ENCODE measurements at places on chromosomes 6 and 20. TPM values are rescaled to one million over a fixed set of nuclear protein-coding genes. Genes with fewer than 3 reads are reported as not detected.
A peak's percentile ranks its signal among the peaks of the same experiment; 100 is the strongest.

GRCh38 chr6:40796260-40797221 lies 209.4 kb upstream of the LRFN2 start:
- peak; percentile 92 for ATAC-seq

The OR2J3 gene
- total RNA-seq = not detected

GRCh38 chr6:13396241-13396792 lies 68.0 kb upstream of the TBC1D7 start:
- no peak for ATAC-seq

The PTCHD4 gene
- total RNA-seq = 1.7 TPM

DNA sequence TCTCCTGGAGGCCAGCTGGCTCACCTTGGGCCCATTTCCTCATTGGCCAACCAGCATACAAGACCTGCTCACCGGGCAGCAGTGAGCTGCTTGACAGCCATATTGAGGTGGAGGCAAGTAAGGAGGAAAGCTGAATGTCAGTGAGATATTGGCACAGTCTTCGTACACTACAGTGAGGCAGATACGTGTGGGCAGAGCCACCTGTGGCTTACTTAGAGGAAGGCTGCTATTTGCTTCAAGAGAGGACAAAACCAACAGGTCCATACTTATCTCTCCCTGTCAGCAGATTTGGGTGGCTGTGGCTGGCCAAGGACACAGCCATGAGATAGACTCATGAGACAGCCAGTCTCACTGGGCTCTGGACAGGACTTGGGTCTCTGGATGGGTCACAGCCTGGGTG lies 15.1 kb upstream of the MCM3 start:
- ATAC-seq = no peak

DNA sequence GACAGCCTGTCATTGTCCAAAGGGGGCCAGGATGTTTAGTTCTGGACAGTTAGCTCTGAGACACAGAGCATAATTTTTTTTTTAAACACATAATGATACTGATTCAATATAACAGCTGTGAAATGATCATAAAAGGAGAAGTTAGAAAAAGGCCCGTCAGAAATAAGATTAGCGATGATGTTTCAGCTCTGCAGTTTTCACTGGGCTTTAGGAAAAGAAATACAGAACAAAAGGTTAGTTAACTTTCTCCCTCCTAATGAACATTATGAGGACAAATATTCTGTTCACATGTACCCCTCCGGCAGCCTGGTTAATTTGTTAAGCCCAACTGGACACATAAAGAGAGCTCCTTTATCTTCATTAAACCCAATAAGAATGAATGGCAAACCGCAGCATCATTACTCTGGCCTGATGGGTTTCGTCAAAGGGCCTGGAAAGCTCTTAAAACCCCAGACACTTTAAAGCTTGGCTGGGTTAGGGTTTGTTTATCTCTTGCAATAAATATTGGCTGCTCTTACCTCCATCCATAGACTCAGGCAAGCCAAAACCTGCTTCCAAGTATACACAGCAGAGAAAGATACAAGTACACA lies 394.6 kb downstream of the KIF16B start:
- ATAC-seq = no peak

The GABRR1 gene
- not detected for total RNA-seq

The PGC gene
- 0.14 TPM for total RNA-seq

DNA sequence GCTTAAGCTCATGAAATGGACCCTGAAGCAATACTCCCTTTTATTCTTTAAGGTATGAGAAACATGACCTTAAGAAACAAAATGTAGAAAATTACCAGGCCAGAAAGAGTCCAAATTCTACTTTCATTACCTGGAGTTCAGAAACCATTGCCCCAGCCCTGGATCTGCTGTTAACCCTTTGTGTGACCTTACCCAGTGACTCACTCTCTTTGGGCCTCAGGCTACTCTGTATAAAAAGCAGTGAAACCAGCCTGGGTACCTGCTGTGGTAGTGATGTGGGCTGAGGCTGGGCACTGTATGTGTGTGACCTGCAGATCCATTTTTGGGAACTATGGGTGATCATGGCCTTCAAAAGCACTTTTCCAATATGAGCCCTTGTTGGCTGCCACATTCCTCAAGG lies 47.2 kb downstream of the SLC9A8 start:
- ATAC-seq = no peak

DNA sequence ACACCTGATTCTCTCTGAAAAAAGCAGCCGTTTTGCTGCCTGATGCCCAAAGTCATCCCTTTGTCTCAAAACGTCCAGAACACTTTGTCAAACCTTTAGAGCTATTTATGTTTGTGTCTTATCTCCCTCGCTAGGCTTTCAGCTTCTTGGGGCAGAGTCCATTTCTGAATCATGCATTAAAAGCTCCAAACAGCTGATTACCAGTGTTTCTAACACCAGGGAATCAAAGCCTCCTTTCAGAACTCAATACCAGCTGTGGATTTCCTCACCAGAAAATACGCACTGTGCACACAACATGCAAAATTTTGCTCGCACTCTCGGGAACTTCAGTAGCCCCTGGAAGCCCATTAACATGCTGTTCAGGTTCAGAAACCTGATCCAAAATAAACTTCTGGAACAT lies 333.3 kb downstream of the HACE1 start:
- no peak for ATAC-seq

DNA sequence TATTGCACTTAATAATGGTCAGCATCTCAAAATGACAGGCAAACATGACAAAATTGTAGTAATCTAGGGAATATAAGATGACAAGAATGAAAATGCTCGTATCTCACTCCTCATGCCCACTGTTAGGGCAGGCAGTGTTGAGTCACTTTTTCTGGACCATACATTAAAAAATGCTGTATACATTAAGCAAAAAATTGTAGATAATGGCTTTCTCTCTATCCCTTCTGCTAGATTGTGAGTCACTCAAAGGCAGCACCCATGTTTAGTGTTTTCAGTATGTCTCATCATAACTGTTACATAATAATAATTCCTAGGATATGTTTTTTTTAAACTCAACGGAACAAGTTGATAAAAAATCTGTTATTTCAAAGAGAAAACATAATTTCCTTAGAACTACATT lies 199.3 kb downstream of the TENT5A start:
- ATAC-seq = no peak

DNA sequence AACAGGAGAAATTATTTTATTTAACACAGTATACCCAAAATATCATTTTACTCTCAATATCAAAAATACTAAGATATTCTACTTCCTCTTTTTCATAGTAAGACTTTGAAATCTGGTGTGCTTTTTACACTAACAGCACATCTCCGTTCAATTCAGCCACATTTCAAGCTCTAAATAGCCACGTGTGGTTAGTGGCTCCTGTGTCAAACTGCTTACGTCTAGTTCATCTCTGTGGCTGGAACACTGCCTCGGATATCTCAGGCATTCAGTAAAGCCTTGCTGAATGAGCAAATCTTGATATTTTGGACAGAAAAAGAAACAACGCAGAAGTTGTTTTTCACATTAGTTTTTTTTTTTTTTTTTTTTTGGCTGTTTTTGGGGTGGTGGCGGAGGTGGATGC lies 136.1 kb downstream of the EYA4 start:
- no peak for ATAC-seq

DNA sequence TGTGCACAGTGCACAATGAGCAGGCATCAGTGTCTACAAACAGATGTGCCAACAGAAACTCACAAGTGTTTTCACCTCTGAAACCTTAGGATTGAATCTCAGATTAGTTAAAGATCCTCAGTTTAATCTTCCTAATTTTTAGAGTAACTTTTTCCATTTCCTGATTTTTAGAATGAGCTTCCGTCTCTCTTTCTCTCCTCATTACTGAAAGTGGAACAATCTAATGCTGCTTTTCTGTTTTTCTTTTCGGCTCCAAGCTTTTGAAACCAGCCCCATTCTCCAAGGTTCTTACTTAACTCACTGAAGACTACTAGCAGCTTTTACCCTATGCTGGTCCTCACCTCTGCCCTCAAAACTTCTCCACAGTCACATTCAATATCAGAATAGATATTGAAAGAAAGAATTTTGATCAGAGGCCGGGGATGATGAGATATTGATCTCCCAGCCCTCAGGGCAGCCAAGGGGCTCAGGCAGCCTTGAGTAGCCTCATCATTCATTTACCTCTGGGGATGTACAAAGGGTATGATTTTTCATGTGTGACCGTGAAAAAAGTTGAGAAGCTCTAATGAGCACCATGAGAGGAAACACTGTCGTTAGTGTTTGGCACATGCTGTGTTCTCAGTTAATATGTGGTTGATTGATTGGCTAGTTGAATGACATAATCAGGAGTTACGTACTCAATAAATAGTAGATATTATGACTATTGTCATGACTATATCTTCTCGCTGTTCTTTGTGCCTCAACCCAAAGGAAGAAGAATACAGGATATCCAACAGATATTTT lies 11.9 kb upstream of the STK38 start:
- no peak for ATAC-seq

The ME1 gene
- total RNA-seq = 6.4 TPM

The TMEM151B gene
- total RNA-seq = 0.41 TPM

The SCGN gene
- total RNA-seq = 1.6 TPM

The ELOVL4 gene
- 24.2 TPM for total RNA-seq

The MATN4 gene
- total RNA-seq = not detected

The MARCKS gene
- total RNA-seq = 281 TPM

GRCh38 chr6:107976155-107976783 lies 18.3 kb upstream of the SEC63 start:
- ATAC-seq = no peak

Data from motor neuron (in vitro differentiated cells).